ENCODE measurements at places on chromosomes 2 and 18. TPM values are rescaled to one million over a fixed set of nuclear protein-coding genes. Genes with fewer than 3 reads are reported as not detected.

CLIP4 gene
- 58.1 TPM for total RNA-seq

RDH14 gene
- 47.5 TPM for total RNA-seq

MAPK4 gene
- 3.6 TPM for total RNA-seq

CNGA3 gene
- total RNA-seq, result 0.85 TPM

DLGAP1 gene
- total RNA-seq, result 7.5 TPM

SEMA4F gene
- 2.2 TPM for total RNA-seq

FOXD4L1 gene
- not detected for total RNA-seq

CBLN2 gene
- total RNA-seq, result 5.2 TPM

RGPD3 gene
- total RNA-seq, result 1.6 TPM

ERBB4 gene
- total RNA-seq, result 3.2 TPM

TFCP2L1 gene
- total RNA-seq, result 1.2 TPM

HPCAL1 gene
- 10.0 TPM for total RNA-seq

ABHD3 gene
- total RNA-seq, result 21.4 TPM

CABYR gene
- 4.8 TPM for total RNA-seq

PCARE gene
- 0.16 TPM for total RNA-seq

GALNT13 gene
- total RNA-seq, result 19.5 TPM

TSGA10 gene
- 12.2 TPM for total RNA-seq

UPP2 gene
- 0.16 TPM for total RNA-seq

NCL gene
- 128 TPM for total RNA-seq

BOK gene
- 16.7 TPM for total RNA-seq

Measured in urinary bladder (tissue), 4 donors.